ENCODE measurements at places on chromosomes 2 and 18. TPM values are rescaled to one million over a fixed set of nuclear protein-coding genes. Genes with fewer than 3 reads are reported as not detected.

The DLX1 gene
- total RNA-seq: not detected

The SLC23A3 gene
- total RNA-seq: 2.3 TPM

The LRATD1 gene
- total RNA-seq: not detected

The COL6A3 gene
- total RNA-seq: 0.92 TPM

The IMMT gene
- total RNA-seq: 130 TPM

The DSEL gene
- 0.10 TPM for total RNA-seq

The LYPD1 gene
- total RNA-seq: not detected

The EPAS1 gene
- 7.9 TPM for total RNA-seq

The OTX1 gene
- total RNA-seq: not detected

The RRM2 gene
- 540 TPM for total RNA-seq

The CERKL gene
- not detected for total RNA-seq

The FMNL2 gene
- total RNA-seq: 0.46 TPM

The C18orf54 gene
- total RNA-seq: 8.8 TPM

The ALKAL2 gene
- not detected for total RNA-seq

The SERPINB4 gene
- not detected for total RNA-seq

The C2orf78 gene
- not detected for total RNA-seq

The SH3RF3 gene
- 0.08 TPM for total RNA-seq

The FANCL gene
- 13.2 TPM for total RNA-seq

Measured in activated CD4-positive, alpha-beta T cell treated with anti-CD3 and anti-CD28 coated beads, Interleukin-2, amount 10 ng/mL, durations not matched to agents 7 days and 5 days (primary cell).